ENCODE measurements at places on chromosomes 6 and 20.

- DNase-seq: no peak
Measured at GRCh38 chr20:3716195-3716834, 3.9 kb upstream of the SIGLEC1 start.

GRCh38 chr6:105607636-105608621, 205.0 kb upstream of the PREP start:
- no peak for DNase-seq

DNA sequence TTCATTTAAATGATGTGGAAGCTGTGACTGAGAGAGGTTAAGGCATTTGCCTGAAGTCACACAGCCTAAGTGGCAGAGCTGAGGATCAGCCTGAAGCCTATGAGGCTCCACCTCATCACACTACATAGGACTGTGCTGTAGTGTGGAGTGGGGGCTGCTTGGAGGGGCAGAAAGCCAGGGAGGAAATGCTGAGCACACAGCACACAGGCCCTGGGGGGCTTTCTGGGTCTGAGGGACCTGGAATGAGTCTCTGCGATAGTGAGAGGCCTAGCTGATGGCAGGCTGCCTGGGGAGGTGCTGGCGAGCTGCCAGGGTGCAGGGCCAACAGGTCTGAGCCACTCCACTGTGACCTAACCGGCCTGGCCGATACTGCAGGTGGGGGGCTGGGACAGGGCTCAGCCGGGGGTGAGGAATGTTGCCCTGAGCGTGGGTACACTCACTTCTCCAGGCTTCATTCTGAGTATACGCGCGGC, 2.2 kb upstream of the ARHGAP40 start:
- no peak for DNase-seq

DNA sequence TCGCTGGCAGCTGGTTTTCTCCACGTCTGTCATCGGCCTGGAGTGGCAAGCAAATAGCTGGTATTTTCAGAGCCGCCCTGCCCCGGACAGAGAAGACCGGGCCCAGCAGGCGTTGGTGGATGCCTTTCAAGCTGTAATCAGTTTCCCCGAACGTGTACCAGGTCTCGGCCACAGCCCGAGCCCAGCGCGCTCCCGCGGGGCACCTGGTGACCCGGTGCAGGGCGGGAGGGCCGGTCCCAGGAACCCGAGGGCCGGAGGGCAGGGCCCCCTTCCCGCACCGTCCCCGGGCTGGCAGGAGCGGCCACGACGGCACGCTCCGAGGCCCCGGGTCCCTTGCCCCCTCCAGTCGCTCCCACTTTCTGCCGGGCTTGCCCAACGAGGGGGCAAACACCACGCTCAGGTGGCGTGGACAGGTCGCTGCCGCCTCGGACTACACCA, 348 bp upstream of the PYGB start:
- DNase-seq: no peak

DNA sequence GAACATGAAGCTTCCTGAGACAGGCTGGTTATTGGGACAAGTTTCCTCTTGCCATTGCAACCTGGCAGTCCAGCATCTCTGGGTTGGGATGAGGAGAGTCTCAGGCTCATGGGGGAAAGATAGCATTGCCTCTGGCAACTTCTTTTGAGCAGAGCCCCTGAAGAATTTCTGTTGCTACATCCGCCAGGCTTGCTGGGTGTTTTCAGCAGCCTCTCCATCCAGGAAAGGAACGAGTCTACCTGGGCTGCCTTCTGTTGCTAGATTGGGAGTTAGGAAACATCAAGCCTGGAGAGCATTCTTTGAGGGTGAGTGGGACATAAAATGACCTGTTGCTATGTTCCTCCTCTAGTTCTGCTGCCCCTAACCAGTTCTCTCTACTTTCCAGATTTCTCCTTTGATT, 313.5 kb downstream of the RFPL4B start:
- DNase-seq: no peak

DNA sequence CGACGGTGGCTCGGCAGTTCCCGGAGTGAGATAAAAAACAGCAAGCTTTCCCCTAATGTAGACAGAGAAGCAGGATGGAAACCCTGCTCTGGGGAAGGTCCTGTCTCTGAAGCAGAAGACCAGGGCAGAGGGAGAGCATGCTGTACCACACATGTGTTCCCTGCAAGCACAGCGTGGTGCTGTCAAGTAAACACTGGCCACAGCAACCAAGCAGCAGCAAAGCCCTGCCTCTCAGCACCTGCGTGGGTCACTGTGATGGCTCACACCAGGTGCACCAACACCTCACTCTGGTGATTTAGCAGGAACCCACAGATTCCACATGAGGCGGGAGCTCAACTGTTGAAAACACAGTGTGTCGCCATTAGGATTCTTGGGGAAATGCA, 65.2 kb upstream of the TXNDC5 start:
- DNase-seq: no peak

GRCh38 chr6:4489538-4489937, 286.7 kb upstream of the CDYL start:
- no peak for DNase-seq

DNA sequence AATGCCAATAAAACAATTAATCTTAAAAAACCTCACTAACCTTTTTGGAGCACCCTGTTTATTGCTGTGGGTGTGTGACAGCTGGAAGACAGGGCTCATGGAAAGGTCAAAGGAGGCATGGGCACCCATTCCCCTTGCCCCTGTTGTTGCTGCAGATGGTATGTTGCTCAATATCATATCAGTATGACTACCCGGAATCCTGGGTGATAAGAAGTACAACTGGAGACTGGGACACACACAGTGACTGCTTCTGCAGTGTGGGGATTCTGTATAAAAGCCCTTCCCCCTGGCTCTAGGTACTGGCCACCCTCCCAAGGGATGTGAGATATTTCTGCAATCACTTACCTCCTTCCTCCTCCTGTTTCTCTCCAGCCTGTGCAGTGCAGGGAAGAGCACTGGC, 47.3 kb upstream of the IL20RA start:
- no peak for DNase-seq

DNA sequence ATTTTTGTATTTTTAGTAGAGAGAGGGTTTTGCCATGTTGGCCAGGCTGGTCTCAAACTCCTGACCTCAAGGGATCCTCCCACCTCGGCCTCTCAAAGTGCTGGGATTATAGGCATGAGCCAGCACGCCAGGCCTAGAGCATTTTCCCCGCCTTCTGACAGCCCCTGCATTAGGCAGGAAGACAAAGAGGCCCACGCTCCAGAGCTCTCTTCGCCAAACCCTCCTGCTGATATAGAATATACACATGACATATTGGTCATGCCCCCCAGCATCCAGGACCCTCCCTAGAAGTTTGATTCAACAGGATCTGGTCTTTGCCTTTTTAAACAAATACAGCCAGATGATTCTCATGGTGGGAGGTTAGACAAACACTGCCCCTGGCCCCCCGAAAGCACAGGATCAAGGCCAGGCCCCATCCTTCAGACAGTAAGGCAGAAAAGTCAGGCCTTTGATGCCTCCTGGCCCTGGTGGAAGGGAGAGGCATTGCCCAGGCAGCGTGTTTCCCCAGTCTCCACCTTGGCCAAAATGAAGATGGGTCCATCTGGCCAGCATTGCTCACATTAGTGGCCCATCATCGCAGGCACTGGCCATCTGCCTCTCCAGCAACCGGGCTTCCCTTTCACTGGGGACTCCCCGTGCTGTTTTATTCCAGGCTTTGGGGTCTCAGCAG, 4.4 kb downstream of the SULF2 start:
- DNase-seq: no peak

GRCh38 chr6:89082486-89082891, 1.9 kb downstream of the PNRC1 start:
- no peak for DNase-seq

DNA sequence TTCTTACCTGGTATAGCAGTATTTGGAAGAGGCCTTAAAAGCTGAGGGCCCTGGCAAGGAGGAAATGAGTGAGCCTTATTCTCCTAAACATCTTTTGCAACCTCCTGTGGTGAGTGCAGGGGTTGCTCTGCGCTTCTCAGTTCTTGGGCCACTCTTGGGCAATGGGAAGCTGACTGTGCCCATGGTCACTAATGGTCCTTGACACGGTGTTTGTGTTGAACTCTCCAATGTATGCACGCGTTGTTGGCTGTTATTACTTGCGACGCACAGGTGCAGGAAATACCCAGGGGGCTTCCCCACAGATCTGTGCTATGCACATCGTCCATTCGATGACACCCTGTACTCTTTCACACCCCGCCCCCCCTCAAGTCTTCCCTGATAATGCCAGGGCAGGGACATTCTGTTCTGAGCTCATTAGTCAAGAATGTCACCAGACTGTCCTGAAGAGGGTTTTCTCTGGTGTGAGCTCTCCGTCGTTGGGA, 79.7 kb downstream of the EDN1 start:
- DNase-seq: no peak

Data from Panc1 (cell line).